Activated CD4-positive, alpha-beta T cell treated with anti-CD3 and anti-CD28 coated beads, Interleukin-2, Interleukin-6, amounts not matched to agents 100 ng/mL and 50 ng/mL, durations not matched to agents 16 hours and 8 hours (primary cell): ENCODE measurements at places on chromosomes 2 and 18.

GRCh38 chr2:158931572-158931971 is 36.9 kb upstream of the TANC1 start:
- DNase-seq = no peak

DNA sequence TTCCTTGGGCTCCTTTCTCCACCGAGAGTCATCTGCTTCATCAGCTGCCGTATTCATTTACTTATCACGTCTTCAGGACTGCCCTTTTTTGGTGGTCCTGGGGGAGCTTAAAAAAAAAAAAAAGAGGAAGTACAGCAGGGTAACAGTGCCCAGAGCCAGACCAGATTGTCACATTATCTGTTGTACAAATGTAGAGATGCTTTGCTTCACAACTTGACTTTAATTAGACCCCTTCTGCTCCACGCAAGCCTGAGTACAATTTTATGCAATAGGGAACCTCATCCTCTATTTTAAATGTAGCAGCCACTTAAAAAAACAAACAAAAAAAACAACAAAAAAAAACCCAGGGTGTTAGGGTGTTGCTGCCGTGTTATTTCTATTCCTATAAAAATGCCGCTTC is 128.3 kb downstream of the PRPF40A start:
- DNase-seq = no peak

DNA sequence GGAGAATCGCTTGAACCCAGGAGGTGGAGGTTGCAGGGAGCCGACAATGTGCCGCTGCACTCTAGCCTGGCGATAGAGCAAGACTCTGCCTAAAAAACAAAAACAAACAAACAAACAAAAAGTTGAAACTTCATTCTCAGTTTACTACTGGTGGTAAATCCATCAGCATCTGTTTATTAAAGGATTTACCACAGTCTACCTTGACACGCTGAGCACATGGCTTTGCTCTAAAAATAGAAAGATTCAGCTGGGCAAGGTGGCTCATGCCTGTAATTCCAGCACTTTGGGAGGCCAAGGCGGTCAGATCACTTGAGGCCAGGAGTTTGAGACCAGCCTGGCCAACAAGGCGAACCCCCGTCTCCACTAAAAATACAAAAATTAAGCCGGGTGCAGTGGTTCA is 201.3 kb downstream of the TGIF1 start:
- no peak for DNase-seq

- no peak for DNase-seq
Measured at GRCh38 chr2:25056098-25056821, 14.4 kb downstream of the EFR3B start.

- no peak for DNase-seq
Measured at GRCh38 chr18:57220480-57220879, 73.6 kb downstream of the BOD1L2 start.

GRCh38 chr2:122323927-122324326 is 568.5 kb downstream of the TSN start:
- no peak for DNase-seq

- DNase-seq = no peak
Measured at GRCh38 chr2:2902547-2903281, 474.9 kb downstream of the EIPR1 start.

GRCh38 chr18:62987055-62987830 is 271.9 kb downstream of the PHLPP1 start:
- no peak for DNase-seq

DNA sequence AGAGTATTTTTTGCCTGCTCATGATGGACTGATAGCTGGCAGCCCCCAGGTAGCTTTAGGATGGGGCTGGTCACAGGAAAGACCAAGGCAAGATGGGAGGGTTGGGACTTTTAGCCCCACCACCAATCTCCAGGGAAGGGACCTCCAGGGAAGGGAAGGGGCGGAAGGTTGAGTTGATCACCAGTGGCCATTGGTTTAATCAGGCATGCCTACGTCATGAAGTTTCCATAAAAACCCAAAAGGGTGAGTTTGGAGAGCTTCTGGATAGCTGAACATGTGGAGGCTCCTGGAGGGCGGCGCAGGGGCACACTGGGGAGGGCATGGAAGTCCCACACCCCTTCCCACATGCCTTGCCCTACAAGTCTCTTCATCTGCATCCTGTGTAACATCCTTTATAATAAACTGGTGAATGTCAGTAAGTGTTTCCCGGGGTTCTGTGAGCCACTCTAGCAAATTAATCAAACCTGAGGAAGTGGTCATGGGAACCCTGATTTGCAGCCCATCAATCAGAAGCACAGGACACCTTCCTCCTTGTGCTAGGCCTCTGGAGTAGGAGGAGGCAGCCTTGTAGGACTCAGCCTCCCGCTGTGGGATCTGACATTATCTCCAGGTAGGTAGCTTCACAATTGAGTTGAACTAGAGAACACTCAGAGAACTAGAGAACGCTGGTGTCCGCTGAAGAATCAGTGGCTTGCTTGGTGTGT is 30.3 kb downstream of the RAB31 start:
- DNase-seq = no peak
